Astrocyte of the spinal cord (primary cell): ENCODE measurements at places on chromosomes 4 and X.
A peak's percentile ranks its signal among the peaks of the same experiment; 100 is the strongest.

DNA sequence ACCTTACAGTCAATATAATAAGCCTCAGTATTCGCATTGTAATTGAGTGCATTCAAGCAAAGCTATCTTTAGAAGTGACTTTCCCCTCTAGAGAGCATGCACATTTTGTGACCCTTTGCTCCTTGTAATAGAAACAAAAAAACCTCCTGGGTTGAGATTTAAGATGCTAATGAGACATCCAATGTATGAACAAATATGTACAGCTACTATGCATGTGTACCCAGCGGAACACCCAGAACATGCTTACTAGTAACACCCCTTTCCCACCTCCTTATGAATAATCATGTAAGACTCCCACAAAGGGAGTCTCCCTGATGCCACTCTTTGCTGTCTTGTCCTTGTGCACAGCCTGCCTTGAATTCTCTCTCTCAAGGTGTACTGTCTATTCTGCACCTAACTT is 205.5 kb downstream of the PRR32 start:
- DNase-seq, result no peak

- no peak for DNase-seq
Measured at GRCh38 chrX:7192871-7193270, 44.9 kb upstream of the PUDP start.

- DNase-seq, result no peak
Measured at GRCh38 chr4:7759635-7760034, 180.0 kb downstream of the AFAP1 start.

DNA sequence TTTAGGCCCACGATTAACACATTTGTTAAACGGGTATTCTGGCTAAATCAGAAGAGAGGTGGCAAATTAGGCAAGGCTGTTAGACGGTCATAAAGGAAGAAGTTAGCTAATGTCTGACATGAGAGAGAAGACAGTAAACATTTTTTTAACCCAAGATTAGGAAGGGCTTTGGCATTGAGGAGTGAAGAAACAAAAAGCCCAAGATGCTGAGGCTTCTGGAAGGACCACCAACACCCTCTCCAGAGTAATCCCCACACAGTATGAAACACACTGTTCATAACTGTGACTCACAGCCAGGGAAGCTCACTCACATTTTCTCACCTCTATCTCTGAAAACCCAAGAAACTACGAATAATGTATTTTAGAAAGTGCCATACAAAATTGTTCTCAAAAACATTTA is 127.6 kb downstream of the AMELX start:
- DNase-seq, result no peak

- no peak for DNase-seq
Measured at GRCh38 chr4:11743976-11744375, 315.3 kb upstream of the HS3ST1 start.

DNA sequence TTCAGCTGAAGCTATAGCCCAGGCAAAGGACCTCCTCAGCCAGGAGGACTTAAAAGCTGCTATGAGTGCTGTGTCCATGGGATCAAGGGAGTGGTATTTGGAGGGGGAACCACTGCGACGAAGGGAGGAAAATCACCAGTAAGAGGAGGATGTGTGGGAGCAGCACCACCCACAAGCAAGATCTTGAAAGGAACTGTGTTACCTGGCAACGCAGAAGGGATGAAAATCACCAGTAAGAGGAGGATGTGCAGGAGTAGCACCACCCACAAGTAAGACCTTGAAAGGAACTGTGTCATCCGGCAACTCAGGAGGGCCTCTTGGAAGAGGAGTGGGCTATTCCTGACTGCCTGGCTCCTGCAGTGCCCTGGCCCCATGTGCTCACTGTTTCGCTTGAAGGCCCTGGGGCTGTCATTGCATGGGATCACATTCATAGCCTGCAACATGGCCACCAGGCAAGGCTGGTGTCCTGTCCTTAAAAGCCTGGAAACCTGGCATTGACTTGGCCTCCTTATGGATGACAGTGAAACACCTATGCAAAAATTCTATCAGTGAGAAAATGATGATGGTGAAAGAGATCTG is 48.3 kb downstream of the TRMT44 start:
- no peak for DNase-seq

- DNase-seq, result no peak
Measured at GRCh38 chr4:148312956-148313490, 129.2 kb downstream of the NR3C2 start.

GRCh38 chr4:48752726-48753125 is 27.4 kb downstream of the FRYL start:
- DNase-seq, result no peak

DNA sequence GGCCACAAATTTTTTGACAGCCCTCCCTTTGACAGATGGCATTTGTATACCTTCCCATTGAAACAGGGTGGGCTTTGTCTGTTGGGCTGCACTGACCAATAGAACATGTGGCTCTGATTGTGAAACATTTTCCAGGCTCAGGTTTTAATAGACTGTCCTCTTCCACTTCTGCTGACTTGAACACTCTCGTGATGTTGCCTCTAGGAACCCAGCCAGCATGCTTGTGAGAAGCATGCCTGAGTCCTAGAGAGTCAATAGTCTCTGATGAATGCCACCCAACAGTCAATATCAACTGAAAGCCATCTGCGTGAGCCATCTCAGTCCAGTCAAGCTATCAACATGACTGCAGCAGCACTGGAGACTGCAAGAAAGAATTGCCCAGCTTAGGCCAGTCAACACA is 290.0 kb downstream of the SLC7A11 start:
- DNase-seq, result no peak

DNA sequence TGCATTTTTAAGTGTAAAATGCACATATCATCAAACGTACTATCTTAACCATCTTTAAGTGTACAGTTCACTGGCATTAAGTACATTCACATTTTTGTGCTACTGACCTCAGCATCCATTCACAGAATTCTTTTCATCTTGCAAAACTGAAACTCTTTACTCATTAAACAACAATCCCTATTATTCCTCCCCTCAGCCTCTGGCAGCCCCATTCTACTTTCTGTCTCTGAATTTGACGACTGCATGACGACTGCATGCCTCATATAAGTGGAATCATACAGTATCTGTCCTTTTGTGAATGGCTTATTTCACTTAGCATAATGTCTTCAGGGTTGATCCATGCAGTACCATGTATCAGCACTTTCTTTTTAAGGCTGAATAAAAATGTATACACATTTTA is 38.7 kb downstream of the CNKSR2 start:
- peak; percentile 63 for DNase-seq

DNA sequence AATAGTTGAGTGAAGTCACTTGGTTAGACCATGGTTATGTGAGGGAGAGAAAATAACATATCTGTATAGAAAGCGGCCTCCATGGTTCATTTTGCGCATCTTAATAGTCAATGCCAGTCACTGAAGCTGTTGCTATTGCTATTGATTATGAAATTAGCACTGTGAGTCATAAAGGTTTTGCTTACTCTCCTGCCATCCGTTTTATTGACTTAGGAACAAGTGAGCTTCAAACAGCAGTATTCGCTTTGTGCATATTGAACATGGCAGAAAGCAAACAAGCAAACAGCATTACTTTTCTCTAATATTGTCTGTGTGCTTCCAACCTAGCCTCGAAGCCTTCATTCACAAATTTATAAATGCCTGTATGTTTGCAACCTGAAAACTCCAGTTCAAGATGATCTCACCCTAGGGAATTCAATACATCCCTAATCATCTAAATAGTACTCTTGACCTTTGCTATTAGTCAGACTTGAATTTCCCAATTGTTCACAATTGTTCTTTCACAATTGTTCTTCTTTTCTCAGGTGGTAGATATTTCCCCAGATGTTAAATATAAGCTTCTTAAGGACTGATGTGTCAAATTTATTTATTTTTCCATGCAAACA is 55.9 kb upstream of the GABRA2 start:
- DNase-seq, result no peak

DNA sequence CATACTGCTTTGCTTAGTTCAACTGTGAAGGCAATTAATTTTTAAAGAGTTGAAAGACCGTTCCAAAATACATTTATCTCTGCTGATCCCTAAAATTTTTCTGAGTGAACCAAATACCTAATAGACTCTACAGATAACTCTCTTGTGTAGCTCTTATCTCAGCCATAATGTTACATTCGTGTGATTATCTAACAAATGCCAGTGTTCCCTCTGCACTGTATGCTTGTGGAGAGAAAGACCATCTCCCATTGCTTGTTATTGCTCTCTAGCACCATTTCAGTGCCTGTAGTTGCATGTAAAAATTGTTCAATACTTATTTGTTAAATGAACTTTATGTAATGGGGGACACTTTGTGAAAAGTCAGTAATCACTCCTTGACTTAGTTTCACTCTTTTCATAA is 81.3 kb upstream of the ATOH1 start:
- DNase-seq, result no peak

DNA sequence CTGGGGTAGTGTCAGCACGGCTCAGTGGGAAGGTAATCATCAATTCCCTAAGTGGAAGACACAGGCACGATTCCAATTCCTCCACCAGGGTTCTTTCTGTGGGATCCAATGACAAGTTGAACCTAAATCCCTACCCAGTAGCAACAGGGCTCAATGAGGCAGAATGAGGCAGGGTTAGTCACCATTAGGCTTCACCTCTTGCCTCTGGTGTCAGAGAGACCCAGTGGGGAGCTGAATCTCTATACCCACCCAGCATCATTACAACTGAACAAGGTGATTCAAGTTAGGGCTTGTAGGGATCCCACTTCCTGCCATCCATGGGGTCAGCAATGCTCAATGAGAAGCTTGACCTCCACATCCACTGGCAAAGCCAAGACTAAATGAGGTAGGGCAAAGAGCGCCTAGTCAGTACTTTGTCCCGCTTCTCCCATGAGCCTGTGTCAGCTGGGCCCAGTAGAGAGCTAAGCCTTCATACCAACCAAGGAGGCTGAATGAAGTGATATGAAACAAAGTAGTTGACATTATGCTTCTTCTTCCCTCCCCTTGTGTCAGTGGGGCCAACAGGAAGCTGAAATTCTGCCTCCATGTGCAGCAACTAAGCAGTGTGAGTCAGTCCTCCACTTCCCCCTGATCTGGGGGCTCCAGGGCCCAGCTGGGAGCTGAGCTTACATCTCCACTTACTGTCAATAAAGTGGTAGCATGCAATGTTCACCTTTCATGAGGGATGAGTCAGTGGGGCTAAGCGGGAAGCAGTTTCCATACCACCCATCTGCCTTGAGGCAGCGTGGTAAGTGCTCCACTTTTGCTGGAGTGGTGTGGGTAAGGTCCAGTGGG is 36.4 kb upstream of the RBM41 start:
- peak; percentile 39 for DNase-seq

- peak; percentile 9 for DNase-seq
Measured at GRCh38 chr4:187251896-187252295, 528.2 kb upstream of the FAT1 start.

DNA sequence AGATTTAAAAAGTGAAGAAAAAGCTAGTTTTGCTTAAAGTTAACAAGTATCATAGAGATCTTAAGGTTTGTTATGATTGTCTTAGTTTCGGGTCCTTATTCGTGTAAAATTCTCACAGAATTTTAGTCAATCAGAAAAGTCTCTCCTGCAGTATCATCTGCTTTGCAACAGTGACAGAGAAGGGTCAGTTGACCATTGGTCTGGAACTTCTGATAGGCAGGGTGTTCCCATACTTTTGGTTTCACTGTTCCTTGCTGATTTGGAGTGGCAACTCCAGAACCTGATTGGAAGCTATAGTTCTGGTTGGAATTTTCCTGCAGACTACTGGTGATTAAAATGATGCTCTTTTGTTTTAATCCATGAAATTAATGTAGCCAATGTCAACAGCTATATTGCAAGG is 1.8 kb downstream of the IL15 start:
- no peak for DNase-seq

- DNase-seq, result no peak
Measured at GRCh38 chr4:152599095-152599494, 63.2 kb upstream of the FBXW7 start.

DNA sequence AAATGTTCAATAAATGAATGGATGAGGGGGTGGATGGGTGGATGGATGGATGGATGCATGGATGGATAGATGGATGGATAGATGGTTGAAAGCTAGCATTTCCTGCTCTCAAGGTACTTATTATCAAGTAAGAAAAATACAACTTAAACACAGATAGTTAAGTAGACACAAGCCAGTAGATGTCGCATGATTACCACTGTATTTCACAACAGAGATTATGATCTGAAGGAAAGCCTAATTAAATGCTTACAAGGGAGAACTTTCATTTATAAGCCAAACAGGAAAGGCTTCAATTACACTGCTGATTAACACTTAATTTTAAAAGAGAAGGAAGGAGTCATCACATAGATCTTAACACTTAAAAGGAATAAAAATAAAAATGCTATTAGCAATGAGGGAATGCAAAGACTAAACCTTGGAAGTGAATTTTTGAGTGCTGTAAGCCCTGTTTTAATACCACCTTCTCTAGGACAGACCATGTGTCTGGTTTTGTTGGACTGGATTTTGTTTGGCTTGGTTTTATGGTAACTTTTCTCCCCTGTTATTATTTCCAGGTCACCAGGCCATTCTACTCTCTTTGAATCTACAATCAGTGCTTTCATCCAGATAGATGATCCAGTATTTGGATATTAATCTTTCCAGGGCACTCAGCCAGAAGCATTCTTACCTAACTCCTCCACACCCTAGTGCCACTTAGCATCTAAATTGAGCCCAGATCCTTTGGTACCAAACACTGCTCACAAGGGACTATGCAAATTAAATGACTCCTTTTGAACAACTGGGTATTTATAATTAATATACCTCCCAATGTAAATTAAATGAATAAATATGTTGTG is 75.5 kb upstream of the SLC39A8 start:
- DNase-seq, result peak; percentile 12

- DNase-seq, result no peak
Measured at GRCh38 chrX:39613997-39614679, 483.6 kb downstream of the BCOR start.

DNA sequence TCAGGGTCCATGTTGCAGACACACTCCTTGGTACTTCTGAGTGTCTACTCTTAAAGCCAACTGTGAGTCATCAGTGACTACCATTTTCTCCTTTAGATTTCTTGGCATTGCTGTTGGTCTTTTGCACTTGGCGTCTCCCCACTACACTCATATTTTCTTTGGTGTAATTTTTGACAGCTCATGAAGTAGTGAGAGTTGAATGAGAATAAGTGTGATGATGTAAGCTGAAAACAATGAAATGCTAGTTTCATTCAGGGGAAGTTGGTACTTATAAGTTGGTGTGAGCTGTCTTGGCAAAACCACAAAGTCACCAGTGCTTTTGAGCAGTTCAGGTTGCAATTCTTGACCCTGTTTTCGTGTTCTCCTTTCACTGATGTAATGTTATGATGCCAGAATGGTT is 142.9 kb upstream of the ARX start:
- DNase-seq, result peak; percentile 72

- peak; percentile 69 for DNase-seq
Measured at GRCh38 chrX:46573331-46573891, at the start of gene CHST7. TSS of gene CHST7 (plus strand) at chrX:46573765. CDS start at chrX:46573932, 167 bp downstream.

DNA sequence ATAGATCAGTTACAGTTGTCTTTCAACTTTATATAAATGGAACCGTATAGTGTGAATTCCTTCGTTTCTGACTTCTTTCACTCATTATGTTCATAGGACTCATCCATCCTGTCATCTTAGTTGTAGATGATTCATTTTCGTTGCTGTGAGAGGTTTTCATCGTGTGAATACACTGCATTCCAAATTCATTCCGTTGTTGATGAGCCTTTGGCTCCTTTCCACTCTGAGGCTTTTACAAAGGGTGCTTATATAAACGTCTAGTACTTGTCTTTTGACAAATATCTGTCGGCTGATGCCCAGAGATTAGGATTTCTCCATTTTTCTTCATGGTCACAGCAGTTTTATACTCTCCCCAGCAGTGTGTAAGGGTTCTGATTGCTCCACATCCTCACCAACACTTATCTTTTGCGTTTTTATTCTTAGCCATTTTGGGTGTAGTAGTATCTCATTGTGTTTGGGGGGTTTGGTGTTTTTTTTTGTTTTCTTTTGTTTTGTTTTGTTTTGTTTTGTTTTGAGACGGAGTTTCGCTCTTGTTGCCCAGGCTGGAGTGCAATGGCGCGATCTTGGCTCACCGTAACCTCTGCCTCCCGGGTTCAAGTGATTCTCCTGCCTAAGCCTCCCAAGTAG is 48.6 kb downstream of the LRP2BP start:
- DNase-seq, result peak; percentile 35
